ENCODE measurements at places on chromosomes 2 and 18. TPM values are rescaled to one million over a fixed set of nuclear protein-coding genes. Genes with fewer than 3 reads are reported as not detected.
A peak's percentile ranks its signal among the peaks of the same experiment; 100 is the strongest.

DNA sequence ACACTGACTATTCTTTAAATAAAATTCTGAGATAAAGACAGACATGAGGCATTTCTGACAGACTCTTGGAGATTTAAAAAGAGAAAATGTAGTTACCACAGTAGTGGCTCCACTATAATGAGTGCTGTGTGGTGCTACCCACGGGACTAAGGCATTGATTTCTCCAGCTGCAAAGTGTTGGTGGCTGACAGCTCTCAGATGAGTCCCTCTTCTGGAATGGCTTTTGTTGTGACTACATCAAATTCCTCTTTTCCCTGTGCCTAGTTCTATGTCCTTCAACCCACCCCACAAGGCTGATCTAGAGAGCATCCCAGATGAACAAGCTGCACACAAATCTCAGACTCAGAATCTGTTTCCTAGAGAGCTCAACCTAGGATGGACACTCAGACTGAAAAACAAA is 884.8 kb upstream of the ZEB2 start:
- DNase-seq, result no peak

GRCh38 chr18:8685141-8685913 is 20.0 kb upstream of the MTCL1 start:
- DNase-seq, result no peak

GRCh38 chr2:191740016-191740419 is 62.1 kb downstream of the NABP1 start:
- DNase-seq, result peak; percentile 91

Gene UGT1A4
- not detected for total RNA-seq

GRCh38 chr2:218436992-218437391 is 18.1 kb downstream of the VIL1 start:
- no peak for DNase-seq

- DNase-seq, result no peak
These were observed 84.9 kb downstream of the XRCC5 start for GRCh38 chr2:216194013-216194412.

Gene POU3F3
- total RNA-seq, result not detected

Gene CTNNA2
- not detected for total RNA-seq

Gene RAPGEF4
- 0.37 TPM for total RNA-seq

DNA sequence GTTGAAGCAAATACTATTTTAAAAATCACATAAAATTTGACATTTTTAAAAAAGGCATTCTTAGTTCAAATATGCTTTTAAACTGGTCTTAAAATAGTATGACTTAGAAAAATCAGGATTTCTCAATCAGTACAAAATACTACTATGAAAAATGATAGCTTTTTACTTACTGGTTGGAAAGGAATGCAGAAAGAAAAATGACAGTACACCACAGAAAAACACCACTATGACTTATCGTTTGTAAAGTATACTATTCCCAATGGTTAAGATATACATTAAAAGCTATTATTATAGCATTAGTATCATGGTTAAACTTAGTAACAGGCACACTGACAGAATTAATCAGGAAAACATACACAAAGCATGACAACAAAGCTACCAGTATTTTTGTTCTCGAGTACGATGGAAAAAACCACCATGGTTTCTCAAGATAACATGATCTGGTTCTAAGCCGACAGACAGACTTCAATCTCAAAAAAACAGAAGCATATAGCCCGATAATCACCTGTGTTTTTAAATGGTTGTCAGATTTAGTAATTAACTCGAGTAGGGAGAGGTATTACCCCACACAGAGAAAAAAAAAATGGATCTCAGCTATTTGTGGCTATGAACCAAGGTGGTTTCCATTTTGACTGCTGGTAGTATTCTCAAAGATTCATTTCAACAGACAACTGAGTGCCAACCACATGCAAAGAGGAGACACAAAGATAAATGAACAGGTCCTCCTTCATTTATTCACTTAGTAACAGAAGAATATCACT is 39.1 kb downstream of the CUL3 start:
- peak; percentile 31 for DNase-seq

DNA sequence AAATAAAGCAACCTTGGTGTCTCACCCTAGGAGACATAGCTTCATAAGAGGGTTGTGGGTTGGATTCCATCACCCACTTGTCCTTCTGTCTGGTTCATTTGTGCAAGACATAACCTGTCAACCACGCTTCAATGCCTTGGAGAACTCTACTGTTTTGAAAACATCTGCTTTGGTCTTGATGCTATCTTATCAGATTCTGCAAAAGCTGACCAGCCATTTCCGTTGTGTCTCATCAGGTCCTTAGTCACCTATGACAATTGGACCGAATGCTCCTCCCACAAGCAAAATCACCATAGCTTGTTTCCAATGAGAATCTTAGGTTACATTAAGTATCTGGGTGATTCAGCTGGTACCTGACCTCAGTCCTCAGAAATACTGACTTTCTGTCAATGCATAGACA is 35.4 kb downstream of the STAT4 start:
- peak; percentile 86 for DNase-seq

DNA sequence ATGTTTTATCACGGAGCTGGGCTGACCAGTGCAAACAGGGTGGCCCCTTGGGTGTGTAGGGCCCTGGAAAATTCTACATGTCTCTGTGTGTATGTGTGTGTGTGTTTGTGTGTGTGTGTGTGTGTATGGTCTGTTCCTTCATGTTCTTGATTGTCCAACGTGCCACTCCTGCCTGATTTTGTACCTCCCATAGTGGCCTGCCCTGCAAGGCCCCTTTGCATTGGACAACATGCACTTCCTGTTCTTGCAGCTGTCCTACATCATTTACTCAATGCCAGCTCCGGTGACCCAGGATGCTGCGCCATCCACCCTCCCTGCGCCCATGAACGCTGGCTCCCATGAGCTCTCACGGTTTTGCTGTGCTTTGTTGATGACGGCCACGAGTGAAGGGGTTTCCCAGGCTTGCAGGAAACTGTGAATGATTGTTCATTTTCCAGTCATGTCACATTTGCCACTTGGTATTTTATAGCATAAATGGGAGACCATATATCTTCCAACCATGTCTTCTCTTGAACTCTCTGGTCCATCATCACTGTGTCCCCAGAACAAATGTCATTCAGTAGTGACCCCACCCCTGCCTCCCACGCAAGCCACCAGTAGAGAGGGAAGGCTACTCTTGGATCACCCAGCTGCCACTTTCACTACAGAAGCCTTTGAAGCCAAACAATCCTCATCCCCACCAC is 69.7 kb upstream of the NCK2 start:
- peak; percentile 71 for DNase-seq

DNA sequence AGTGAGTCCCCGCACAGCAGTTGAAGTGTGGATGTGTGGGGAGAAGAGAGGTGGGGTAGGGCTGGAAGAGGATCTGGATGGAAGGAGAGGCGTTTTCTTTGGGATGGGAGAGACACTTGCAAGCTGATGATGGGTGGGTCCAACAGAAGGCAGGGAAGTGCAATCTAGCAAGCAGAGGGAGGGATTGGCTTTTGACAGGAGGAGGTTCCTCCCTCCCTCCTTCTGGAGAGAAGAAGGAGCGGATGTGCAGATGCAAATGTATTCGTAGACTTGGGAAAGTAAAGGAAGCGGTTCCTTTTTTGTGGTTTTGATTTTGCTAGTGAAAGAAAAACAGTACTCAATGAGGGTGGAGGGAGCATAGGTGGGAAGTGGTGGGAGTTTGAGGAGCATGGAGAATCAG is 48.9 kb downstream of the LAMA3 start:
- no peak for DNase-seq

DNA sequence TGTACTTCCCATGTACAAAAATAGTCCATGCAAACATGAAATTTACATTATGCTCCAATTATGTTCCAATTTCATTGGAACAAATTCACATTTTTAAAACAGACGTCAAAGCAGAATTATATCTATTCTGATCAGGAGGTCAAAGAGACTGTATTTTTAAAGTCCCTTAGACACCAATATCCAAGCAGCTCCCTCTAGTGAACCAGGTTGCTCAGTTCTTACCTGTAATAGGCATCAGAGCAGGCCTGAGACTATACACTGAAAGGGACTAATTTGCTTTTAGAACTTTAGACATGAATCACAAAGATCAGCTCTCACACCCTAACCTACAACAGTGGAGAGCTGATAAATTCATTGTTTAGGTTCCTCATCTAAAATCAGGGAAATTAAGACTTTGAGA is 273.9 kb downstream of the MBD2 start:
- DNase-seq, result no peak

DNA sequence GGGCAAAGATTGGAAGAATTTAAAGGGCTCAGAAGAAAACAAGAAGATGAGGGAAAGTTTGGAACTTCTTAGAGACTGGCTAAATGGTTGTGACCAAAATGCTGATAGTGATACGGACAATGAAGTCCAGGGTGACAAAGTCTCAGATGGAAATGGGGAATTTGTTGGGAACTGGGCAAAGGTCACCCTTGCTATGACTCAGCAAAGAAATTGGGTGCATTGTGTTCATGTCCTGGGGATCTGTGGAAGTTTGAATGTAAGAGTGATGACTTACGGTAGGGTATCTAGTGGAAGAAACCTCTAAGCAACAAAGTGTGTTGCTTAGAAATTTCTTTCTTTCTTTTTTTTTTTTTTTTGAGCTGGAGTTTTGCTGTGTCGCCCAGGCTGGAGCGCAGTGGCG is 6.0 kb upstream of the IL1A start:
- DNase-seq, result no peak

GRCh38 chr2:130987519-130988425 is 105.5 kb downstream of the FAM168B start:
- no peak for DNase-seq

Gene POTEJ
- total RNA-seq, result not detected

DNA sequence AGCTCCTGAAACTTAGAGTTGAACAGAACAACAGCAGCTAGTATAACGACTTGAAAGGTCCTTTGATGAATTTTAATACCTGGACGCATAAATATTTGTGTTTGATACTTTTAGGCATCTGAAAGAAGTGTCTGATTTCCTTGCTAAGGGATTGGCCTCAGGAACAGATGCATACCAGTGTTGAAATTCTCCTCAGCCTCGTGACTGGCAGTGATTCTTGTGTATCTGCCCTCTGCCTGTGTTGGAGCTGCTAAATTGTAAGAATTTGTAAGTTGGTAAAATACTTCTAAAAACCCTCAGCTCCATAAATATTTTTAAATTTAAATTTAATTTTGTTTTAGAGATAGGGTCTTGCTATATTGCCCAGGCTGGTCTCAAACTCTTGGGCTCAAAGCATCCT is 22.4 kb upstream of the SCYGR1 start:
- no peak for DNase-seq

DNA sequence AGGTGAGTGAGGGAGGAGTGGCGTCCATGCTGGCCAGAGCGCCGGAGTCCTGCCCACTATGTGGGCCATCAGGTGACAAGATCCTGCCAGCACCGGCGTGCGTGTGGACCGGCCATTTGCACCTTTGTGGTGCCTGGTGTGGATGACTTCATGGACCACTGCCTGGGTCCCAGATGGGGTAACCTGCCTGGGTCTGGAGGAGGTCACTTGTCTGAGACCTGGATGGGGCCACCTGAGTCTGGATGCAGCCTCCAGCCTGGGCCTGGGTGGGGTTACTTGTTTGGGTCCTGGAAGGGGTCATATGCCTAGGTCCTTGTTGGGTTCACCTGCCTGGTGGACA is 299.6 kb downstream of the NDUFA10 start:
- no peak for DNase-seq

GRCh38 chr2:154623819-154624218 is 74.7 kb upstream of the KCNJ3 start:
- no peak for DNase-seq

DNA sequence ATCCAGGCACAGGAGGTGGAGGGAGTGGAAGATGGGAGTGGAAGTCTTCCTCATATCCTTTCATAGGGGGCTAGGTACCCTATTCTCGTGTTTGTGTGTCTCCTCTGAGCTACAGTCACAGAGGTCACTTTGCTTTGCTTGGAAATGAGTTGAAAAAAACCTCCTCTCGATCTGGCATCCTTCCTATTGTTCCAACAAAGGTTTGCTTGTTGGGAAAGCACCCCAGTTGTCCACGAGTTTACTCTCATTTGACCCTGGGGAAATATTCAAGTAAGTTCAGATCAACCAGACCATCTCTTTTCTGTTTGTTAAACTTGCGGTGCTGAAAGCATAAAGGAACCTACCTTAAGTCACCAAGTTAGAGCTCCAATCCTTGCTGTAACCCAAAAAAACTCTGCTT is 59.3 kb downstream of the ARHGEF33 start:
- DNase-seq, result no peak

GRCh38 chr18:35693829-35694228 is 112.3 kb downstream of the GALNT1 start:
- no peak for DNase-seq

- DNase-seq, result no peak
These were observed 3.5 kb downstream of the OSBPL6 start for GRCh38 chr2:178197791-178198190.

Gene KCNG2
- not detected for total RNA-seq

DNA sequence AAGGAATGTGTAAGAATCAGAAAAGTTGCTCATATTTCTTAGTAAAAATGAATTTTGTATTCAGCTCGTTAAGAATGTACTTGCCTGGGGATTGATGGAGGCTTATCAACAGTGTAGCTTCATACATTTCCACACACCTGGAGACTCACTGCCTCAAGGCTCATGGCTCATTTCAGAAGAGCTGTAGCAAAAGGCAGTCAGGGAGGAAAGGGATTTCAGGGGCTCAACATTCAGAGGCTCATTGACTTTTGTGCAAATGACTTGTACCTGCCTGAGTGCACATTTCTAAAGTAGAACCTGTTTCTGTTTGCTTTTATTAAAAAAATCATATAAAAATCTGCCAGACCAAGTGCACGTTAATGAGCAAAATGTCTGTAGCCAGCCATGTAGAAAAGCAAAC is 304.4 kb downstream of the KCNS3 start:
- DNase-seq, result no peak

- no peak for DNase-seq
These were observed 22.0 kb downstream of the AP1S3 start for GRCh38 chr2:223815186-223815883.

DNA sequence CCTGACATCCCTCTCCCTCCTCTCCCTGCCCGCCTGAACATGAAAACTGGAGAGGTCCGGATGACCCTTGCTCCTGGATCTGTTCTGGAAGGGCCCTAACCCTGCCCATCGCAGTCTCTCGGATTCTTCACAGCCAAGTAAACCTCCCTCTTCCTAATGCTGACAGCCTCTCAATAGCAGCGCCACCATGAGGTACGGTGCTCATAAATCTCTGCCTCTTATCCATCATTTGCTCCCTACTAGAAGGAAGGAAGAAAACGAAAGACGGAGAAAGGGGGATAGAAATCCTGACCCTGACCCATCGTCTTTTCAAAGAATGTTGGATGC is 257.9 kb downstream of the BCL11A start:
- no peak for DNase-seq

DNA sequence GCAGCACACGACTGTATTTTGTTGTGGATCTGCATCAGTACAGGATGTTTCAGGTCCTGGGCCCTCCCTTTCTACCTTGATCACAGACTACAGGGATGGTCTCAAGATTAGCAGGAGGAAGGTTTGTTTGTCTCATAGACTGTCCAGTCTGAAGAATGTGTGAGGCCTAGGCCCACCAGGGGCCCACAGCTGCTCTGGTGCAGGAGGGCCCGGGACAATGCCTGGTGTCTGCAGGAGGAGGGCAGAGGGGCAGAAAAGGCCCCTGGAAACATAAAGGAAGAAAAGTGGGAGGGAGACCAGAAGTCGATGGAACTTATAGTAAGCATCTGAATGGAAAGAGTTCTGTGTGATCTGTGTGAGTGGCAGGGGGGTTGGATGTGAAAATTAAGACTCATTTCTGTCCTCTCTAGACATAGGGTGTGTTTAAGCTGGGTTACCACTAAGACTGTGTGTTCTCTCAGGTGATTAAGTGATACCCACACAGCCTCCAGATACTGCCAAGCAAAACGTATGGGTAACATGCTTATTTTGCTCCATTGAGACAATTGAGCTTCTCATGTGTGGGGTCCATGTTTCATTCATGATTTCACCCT is 33.4 kb upstream of the LPIN2 start:
- peak; percentile 56 for DNase-seq

Data from activated CD4-positive, alpha-beta T cell treated with anti-CD3 and anti-CD28 coated beads, Interleukin-2, amount 10 ng/mL, durations not matched to agents 24 days and 14 days (primary cell).